DND-41 (cell line): ENCODE measurements at places on chromosomes 4 and X.

DNA sequence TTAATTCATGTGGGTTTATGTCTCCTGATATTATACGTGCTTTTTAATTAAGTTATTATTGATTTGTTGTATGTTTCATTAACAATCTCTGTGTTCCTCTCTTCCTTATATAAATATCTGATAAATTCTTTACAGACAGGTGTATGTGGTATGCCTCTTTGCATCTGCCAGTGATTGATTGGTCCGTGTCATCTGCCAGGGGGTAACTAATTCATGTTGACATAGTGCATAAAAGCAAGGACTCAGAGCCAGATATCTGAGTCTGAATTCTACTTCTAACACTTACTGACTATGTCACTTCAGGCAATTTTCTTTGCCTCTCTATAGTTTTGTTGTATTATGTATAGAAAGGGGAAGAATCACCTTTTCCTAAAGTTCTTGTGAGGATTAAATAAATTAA is 5.2 kb upstream of the AMBN start:
- no peak for DNase-seq
- H3K4me3 ChIP-seq: no peak overlapping the region
- H3K4me1 ChIP-seq: no peaks in the 10 kb centered on the region
- no peaks in the 10 kb centered on the region for H3K36me3 ChIP-seq

DNA sequence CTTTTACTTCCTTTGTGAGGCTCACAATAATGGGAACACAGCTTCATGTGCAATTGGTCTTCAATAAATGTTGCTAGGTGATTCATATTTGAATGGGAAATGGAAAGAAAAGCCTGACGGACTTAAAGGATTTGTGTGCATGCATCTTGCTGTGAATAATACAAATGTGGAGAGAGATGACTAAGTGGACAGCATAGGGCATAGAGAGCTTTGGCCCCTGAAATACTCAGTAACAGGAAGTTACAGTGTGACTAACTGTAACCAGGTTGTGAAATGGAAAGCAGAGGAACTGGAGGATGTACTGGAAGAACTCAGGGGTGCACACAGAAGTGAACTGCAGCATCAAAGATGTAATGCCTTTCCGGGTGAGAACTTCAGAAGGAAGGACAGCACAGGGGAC is 206.7 kb downstream of the MGST2 start:
- no peak overlapping the region for H3K27ac ChIP-seq

DNA sequence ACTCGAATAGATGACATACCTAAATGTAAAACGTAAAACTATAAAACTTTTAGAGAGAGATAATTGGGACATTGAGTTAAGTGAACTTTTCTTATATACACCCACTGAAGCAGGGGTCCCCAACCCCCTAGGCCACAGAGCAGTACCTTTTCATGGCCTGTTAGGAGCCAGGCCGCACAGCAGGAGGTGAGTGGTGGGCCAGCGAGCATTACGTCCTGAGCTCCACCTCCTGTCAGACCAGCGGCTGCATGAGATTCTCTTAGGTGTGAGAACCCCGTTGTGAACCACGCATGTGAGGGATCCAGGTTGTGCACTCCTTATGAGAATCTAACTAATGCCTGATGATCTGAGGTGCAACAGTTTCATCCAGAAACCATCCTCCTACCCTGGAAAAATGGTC is 114.8 kb downstream of the HMX1 start:
- H3K27me3 ChIP-seq: no peaks in the 10 kb centered on the region
- no peak overlapping the region for H3K27ac ChIP-seq
- H3K4me1 ChIP-seq: no peaks in the 10 kb centered on the region
- no peak for DNase-seq

GRCh38 chr4:165765053-165765452 is 108.0 kb upstream of the TLL1 start:
- no peak overlapping the region for H3K27ac ChIP-seq
- H3K27me3 ChIP-seq: no peaks in the 10 kb centered on the region
- no peaks in the 10 kb centered on the region for H3K4me1 ChIP-seq
- H3K36me3 ChIP-seq: no peaks in the 10 kb centered on the region

DNA sequence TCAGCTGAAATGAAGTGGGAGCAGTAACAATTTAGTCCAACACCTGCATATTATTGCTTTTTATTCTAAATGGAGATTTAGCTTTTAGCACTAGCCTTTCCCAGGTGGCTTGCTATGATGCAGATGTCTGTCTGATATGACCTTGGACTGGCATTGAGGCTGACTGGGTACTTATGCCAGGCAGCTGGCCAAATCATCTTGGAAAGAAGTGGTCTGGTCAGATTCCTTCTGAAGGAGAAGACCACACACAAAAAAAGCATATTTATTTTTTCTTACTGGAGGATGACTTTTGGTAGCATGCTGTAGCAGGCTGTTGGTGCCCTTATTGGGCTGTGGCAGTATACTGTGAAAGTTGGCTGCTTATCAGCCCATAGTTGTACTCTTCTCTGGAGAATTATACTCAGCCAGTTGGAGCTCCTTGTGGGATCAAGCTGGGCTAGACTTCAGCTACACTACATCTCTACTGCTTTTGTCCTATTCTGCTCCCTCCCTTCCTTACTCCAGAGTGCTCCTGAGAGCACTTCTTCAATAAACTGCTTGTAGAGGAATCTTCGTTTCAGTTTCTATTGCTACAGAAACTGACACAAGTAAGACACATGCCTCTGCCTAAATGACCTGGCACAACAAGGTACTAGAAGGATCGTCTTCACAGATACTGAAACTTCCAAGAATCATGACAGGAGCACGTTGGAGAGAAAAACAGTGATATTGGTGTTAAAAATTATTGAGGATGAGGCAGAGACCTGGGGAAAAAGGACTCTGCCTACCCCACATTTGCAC is 196.8 kb upstream of the RPS6KA3 start:
- H3K27me3 ChIP-seq: peaks cover 5% of the 10 kb centered on the region
- no peak for DNase-seq
- no peaks in the 10 kb centered on the region for H3K4me1 ChIP-seq
- no peak overlapping the region for H3K4me3 ChIP-seq

DNA sequence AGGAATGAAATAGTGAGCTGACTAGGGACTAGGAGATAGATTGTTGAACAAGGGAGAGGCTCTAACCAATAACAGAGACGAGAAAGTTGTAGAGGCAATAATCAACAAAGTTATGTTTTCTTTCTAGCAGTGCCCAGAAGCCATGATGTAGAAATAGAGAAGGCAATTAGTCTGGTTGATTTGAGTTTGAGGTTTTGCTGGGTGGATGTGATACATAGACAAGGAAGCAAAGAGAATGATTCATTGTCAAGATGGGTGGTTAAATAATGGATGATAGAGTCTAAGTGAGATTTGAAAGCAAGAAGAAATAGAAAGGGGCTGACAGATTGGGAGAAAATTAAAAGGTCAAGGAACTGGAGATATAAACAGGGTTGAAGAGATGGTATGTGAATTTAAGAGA is 11.2 kb downstream of the RBM41 start:
- H3K36me3 ChIP-seq: peaks cover 37% of the 10 kb centered on the region
- DNase-seq: no peak
- no peaks in the 10 kb centered on the region for H3K27me3 ChIP-seq
- H3K4me1 ChIP-seq: no peaks in the 10 kb centered on the region
- no peak overlapping the region for H3K27ac ChIP-seq
- no peak overlapping the region for H3K4me3 ChIP-seq
